ENCODE measurements at places on chromosomes 16 and 17.

- DNase-seq: no peak
These were observed 215.3 kb upstream of the KIF2B start for GRCh38 chr17:53607475-53607874.

GRCh38 chr17:79393358-79394052 lies 217.3 kb downstream of the RBFOX3 start:
- DNase-seq: peak; percentile 21

GRCh38 chr17:38602453-38602852 lies 3.3 kb downstream of the SRCIN1 start:
- no peak for DNase-seq

DNA sequence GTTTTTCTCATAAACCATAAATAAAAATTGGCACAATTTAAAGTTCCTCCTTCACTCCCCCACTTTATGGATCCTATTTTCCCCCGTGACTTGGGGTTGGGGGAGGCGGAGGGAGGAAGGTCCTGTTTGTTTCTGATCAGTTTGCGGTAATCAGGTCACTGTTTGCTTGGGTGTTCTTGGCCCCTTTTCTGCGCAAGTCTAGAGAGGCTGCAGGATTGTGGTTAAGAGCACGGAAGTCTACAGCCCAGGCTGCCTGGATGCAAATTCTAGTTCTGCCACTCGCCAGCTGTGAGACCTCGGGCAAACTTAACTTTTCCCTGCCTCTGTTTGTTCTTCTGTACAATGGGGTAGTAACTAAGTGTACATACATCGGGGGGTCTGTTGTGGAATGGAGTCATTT lies 12.1 kb downstream of the ATP2C2 start:
- DNase-seq: no peak

DNA sequence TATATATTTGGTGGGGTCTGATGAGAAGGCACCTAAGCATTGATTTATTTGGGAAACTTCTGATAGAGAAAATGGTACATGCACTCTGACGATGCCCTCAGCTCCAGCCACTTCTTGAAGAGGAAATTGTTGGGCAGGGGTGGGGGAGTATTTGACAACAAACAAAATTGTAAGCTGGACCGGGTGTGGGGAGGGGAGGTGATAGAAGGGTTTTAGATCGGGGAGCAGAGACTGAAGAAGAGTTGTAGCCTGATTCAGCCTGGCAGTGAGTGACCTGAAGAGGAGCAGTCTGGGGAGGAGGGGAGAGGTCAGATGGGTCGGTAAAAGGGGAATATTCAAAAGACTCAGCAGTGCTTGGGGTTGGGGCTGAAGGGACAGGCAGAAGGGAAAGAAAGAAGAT lies 2284.7 kb downstream of the TP53TG3F start:
- DNase-seq: no peak

DNA sequence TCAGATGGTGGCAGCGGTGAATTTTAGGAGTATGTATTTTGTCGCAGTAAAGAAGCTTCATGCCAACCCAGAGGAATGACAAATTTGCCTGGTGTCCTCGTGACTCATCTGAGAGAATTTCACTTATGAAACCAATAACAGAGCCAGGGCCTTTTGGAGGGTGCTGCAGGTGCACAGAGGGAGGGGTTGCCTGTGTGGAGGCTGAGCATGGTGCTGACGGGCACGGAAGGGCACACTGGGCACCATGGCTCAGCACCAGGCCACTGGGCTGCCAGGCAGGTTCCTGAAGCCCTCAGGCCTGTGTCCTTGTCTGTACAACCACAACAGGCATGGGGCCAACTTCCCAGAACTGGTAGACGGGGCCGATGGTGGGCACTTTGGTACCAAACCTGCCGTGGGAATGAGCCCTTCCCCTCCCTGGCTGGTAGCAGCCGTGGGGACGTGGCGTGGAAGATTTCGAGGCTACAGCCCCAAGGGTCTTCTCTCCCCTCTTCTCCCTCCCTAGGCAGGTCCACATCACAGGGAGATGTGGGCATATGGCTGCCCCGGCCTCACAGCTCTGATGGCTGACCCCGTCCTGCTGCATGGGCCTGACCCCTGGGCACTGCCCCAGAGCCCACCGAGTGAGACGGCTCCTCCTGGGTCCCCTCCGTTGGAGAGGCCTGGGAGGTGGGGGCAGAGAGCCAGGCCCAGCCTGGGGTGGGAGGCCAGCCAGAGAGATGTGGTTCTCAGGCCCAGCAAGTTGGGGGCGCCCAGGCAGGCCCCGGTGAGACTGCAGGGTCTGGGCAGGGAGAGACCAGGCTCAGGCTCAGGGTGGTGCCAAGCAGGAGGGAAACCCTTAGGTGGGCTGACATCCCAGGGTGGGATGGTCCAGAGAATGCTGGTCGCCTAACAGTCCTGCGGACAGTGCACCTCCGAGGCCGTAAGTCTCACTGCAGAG lies 30.2 kb upstream of the ZNF469 start:
- no peak for DNase-seq

DNA sequence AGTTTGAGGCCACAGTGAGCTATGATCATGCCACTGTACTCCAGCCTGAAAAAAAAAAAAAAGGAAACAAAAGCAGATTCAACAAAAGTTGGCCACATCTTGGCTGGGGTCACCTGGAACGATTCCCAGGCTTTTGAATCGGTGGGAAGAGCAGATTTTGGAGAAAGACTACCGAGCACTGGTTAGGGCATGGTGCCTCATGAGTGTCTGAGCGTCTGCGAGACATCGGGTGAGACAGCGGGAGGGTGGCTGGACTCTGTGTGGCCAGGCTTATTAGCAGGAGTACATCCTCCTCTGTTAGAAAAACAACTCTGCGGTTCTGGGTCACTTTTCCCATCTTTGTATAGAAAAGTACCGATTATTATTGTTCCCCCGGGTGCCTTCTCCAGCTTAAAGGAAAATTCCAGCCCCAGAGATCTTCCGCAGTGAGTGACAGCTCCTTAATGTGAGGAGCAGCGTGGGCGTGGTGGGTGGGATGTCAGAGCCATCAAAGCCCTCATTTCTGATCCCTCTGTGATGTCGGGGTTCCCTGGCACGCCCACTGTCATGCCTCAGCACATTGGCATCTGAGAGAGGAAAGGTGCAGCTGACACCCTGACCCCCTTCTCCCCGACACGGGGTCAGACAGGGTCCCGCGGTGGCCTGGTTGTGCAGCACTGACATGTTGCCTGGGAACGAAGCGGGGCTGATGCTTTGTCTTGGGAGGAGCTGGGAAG lies 6.9 kb downstream of the RGS9 start:
- DNase-seq: no peak

DNA sequence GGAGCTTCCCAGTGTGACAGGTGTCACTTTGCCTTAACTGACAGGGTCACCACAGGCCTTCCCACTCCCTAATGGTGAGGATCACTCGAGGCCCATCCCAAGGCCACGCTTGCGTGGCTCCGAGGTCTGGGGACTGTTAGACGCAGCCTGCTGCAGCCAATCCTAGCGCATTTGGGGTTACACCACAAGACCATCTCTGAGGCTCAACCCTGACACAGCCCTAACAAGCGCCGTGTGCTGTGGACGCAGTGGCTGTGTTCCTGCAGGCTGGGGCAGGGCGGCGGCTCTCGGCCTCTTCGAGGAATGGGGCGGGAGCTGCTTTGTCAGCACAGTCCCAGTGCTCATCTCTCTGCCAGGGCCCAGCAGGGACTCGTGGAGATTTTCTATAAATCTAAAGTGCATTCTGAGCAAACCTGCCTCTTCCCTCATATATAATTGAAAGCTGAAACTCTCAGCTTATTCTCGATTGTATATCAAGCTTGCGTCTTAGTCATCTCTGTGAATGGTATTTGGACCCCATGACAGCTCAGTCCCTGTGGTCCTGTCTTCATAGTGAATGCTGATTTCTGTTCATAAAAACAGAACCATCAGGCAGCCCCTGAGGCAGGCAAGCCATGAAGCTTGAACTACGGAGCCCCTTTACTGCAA lies 65.8 kb upstream of the CHMP6 start:
- no peak for DNase-seq

DNA sequence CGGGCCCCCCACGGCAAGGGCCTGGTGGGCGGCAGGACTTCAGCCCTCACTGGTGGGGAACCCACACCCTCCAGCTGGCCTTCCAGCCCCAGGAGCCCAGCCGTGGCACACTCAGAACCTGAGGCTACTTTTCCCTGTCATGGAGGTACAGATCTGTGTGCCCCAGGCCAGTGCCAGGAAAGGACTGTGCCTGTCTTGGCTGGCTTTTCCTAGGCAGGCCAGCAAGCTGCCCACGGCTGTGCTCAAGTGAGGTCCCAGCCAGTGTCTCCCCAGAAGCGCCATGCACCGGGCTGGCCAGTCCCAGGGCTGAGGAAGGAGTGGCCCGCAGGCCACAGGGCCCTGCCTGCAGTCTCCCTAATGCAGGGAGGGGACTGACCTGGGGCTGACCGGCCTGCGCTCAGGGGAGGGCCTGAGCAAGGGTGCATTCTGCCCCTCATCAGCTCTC lies 16.6 kb downstream of the ENGASE start:
- DNase-seq: no peak

- no peak for DNase-seq
These were observed 394.7 kb downstream of the WWOX start for GRCh38 chr16:78494105-78494504.

- DNase-seq: no peak
These were observed 145.3 kb upstream of the CDH13 start for GRCh38 chr16:82481455-82481854.

- DNase-seq: no peak
These were observed 126.1 kb upstream of the RCVRN start for GRCh38 chr17:10031127-10031526.

GRCh38 chr16:19274165-19274797 lies 11.2 kb upstream of the CLEC19A start:
- no peak for DNase-seq

DNA sequence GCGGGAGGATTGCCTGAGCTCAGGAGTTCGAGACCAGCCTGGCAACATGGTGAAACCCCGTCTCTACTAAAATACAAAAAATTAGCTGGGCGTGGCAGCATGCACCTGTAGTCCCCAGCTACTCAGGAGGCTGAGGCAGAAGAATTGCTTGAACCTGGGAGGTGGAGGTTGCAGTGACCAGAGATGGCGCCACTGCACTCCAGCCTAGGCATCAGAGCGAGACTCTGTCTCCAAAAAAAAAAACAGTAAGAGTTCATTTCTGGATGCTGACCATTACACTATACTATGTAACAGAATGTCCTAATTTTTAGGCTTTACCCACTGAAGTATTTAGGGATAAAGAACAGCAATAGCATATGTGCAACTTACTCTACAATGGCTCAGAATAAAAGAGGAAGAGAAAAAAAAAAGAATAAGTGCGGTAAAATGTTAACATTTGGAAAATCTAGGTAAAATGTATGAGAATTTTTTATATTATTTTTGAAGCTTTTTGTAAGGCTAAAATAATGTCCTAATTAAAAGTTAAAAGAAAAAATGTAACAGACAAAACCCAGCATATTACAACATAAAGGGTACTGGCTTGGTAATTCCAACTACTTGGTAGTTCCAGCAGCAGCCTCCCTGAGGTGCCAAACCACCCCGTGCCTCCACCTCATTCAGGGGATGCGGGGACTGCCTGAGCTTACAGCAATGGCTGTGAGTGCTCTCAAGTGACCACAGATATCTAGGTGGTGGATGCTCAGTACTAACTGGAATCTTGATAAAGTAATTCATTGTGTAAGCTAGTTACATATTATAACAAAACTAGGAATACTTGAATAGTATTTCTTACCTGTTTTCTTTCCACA lies 10.9 kb downstream of the COPS3 start:
- DNase-seq: no peak

DNA sequence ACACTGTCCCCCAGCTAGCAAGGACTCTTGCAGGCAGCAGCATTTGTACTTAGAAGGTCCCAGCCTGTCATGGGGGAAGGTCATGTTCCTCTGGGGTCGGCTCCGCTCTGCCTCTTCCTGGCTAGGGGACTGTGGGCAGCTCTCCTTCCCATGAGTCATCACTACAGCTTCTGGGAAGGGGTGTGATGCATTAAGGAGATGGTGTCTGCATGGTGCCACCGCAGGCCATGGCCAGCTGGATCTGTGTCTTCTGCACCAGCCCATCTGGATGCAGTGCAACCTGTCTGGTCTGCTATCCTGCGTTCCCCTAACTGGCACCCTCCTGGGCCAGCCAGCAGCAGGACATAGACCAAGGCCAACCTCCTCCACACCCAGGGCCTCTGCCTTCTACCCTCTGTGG lies 6.3 kb downstream of the STARD3 start:
- no peak for DNase-seq

- DNase-seq: no peak
These were observed 59.4 kb downstream of the EFCAB5 start for GRCh38 chr17:30000755-30001257.

DNA sequence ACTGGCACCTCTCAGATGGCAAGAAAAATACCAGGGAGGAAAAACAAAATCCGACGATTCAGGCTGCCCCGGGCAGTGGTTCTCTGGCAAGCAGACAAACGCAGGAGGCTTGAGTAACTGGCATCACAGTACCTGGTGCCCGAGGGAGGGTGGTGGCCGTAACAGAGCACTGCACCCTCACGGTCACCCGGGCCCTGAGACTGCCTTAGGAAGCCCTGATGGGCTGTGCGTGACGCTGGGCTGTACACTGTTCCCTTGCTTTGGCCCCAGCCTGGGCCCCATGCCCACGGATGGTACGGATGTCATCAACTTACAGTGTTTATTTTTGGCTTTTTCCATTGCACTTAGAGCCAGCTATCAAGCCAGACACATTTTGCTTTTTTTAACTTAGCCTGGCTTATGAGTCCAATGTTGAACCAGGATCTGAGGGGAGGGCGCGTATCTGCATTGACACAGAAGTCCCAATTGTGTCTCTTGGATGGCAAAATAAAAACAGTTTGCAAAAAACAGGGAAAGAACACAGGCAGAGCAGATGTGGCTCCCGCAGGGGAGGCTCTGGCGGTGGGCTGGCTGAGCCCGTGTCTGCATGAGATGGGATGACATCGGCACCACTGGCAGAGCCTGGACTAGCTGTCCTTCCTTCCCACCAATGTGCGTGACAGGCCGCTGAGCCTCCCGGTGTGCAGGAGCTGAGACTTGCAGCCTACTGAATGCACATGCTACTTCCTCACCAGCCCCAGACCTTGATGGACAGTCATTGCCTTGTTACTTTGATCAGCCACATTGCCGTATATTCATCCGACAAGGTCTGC lies 287.7 kb downstream of the FOXL1 start:
- no peak for DNase-seq

DNA sequence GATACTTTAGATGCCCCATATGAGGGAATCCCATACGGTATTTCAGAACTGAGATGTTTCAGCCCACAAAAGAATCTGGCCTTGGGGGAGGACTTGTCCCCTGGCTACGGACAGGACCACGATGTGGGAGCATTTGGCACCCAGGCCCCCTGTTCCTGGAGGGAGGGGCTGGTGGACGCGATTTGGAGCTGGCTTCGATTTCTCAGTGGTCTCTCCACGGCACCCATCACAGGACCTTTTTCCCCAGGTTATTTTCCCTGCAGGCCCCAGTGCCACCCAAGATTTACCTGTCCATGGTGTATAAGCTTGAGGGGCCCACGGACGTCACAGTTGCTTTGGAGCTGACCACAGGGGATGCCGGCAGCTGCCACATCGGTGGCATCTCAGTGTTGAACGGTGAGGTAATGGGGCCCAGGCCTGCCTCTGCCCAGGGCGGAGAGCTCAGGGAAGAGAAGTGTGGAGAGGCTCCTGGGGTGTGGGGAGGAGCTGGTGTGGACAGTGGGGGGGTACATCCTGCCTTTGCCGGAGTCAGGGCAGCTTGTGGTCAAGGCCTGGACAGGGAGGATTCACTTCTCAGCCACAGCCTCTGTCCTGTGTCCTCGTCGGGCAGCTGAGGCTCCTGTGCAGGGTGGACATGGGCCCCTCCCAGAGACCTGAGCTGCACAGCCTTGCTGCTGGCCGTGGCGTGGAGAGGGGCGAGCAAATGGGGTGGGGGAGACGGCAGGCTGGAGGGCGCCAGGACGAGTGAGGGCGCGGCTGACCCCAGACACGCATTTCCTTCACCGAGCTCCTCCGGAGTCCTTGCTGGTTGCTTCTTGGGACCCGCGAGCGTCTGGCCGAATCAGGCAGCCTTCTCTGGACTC lies 9.9 kb downstream of the ENGASE start:
- no peak for DNase-seq

Measured in stimulated activated CD8-positive, alpha-beta memory T cell treated with anti-CD3 and anti-CD28 coated beads, Interleukin-4, amount 100 ng/mL, for 1 hour (primary cell).